CD4-positive, alpha-beta T cell (primary cell): ENCODE measurements at places on chromosomes 16 and 17.

GRCh38 chr16:2933136-2933535 lies 21.4 kb downstream of the FLYWCH1 start:
- DNase-seq: no peak

- no peak for DNase-seq
Measured at GRCh38 chr16:29898804-29899515, 390 bp downstream of the SEZ6L2 start.

GRCh38 chr16:24771132-24771778 lies 41.8 kb downstream of the TNRC6A start:
- no peak for DNase-seq

DNA sequence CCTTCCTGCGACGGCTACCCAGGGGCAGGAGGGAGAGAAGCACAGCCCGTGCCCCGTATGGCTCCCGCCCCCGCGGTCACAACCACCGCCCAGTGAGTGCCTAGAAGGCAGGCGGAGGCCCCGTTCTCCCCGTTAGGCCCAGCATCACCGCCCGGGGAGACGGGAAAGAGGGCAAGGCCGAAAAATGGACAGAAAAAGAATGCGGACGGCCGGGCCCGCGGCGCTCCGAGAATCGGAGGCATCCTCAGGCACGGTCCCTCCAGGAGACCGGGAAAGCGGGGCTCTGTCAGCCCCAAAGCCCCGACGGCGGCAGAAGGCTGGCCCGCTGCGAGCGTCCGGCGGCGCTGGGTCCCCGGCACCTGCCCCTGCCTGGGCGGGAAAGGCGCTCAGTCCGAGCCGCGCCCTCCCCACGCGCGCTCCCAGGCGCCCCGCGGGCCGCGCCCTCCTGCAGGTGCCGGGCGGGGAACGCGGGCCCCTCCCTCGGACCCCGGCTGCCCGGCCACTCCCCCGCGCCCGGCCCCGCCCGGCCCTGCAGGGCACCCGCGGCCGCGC lies 407 bp downstream of the MCRIP1 start:
- no peak for DNase-seq
